ENCODE measurements at places on chromosomes 3 and 15.

DNA sequence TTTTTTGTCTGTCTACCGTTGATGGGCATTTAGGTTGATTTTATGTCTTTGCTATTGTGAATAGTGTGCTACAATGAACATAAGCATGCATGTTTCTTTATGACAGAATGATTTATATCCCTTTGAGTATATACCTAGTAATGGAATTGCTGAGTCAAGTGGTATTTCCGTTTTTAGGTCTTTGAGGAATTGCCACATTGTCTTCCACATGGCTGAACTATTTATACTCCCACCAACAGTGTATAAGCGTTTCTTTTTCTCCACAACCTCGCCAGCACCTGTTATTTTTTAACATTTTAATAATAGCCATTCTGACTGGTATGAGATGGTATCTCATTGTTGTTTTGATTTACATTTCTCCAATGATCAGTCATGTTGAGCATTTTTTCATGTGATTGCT is 89.6 kb upstream of the GALNT15 start:
- no peak for DNase-seq

DNA sequence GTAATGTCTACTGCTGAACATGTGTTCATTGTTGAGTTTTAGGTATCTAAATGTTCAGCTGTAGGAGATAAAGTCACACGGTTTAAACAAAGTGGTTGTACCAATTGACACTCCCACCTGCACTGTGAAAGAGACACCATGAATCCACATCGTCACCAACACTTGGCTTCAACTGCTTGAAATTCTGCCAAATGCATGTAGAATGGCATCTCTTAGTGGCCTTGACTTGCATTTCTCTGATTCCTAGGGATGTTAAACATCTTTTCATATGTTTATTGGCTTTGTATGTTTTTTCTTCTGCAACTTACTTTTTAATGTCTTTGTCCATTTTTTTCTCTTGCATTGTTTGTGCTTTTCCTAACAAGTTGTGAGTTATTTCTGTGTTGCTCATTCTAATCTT is 43.4 kb downstream of the RPLP1 start:
- no peak for DNase-seq

DNA sequence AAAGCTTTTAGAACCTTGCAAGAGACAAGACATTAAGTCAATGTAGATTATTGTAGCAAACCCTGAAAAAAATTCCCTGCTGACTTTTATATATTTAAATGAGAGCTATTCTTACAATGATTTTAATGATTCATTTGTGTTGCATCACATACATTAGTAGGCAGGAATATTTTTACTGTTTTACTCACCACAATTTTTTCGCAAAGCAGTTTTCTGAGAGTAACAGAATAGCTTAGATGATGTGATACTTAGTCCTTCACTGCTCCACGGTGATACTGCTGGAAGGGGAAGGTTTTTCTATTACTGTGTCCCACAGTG is 43.9 kb upstream of the CLRN1 start:
- no peak for DNase-seq

- DNase-seq, result no peak
Observed at GRCh38 chr3:48684480-48685143, 1.1 kb downstream of the NCKIPSD start.

GRCh38 chr3:151708868-151709267 is 24.9 kb upstream of the AADACL2 start:
- no peak for DNase-seq

GRCh38 chr15:49235446-49236124 is 65.5 kb downstream of the GALK2 start:
- peak; percentile 74 for DNase-seq

DNA sequence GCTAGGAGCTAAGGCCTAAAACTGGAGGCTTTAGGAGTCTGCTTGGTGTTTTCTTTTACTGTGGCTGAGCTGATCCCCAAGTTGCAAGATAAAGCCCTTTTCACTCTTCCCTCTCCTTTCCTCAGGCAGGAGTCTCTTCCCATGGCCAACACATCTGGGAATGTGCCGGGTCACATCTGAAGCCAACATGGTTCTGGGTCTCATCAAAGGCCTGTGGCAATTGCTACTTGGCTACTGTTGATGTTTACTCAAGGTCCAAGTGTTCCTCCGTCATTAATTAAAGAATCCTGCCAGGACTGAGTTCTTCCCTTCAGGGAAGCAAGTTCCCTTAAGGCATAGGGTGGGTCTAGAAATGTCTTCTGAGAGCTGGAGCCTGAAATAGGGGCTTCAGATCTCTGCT is 230.2 kb downstream of the GBE1 start:
- DNase-seq, result no peak

DNA sequence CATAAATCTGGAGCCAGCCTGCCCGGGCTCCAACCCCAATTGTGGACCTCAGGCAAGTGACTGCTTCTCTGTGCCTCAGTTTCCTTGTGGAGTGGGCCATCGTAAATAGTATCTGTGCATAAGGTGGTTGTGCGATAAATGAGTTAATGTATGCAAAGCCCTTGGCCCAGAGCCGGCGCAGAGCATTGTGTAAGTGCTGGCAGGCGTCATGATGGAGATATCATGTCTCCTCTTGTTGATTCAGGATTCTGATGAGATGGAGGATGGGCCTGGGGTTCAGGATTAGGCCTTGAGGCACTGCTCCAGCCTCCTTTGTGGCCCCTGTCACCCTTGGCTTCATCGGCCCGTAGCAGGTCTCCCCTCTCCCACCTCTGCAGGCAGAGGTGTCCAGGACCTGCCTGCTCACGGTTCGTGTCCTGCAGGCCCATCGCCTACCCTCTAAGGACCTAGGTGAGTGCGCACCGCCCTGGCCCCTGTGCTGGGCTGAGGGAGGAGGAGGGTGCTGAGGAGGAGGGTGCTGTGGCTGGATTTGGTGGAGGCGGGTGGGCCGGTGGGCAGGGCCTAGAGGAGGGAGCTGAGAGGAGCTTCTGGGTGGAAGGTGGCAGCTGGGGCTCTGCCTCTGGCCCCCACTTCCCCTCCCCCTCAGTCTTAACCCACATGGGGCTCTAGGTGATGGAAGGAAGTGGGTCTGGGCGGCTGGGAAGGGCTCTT is 1.3 kb downstream of the PLA2G4B start:
- DNase-seq, result no peak

GRCh38 chr3:61222467-61222866 is 28.8 kb downstream of the FHIT start:
- DNase-seq, result no peak

DNA sequence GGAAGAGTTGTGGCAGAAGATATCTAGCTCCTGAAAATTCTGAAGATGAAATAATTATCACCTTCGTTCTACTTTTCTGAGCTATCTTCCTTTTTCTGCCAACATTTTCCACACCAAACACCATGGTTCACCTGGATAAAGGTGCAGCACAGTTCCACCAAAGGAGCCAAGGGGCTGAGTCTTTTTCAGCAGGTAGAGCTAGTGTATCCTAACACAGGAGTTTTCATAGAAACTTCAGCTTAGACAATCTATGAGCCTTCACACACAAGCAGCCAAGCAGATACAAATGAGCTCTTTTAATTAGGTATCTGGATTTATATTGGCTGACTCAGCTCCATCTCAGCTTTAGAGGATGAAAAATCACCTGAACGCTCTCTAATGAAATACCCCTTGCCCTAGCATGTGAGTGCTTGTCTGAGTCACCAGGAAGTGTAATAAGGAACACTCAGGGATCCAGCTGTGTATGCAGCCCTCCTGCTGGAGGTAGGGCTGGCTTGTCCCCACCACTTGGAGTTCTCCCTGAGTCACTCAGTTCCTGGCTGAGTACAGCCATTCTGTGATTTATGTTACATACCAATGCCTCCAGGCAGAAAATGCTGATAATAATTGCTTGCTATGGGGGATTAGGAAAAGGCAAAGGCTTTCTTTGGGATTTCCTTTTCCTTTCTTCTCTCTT is 385.7 kb downstream of the LSAMP start:
- no peak for DNase-seq

DNA sequence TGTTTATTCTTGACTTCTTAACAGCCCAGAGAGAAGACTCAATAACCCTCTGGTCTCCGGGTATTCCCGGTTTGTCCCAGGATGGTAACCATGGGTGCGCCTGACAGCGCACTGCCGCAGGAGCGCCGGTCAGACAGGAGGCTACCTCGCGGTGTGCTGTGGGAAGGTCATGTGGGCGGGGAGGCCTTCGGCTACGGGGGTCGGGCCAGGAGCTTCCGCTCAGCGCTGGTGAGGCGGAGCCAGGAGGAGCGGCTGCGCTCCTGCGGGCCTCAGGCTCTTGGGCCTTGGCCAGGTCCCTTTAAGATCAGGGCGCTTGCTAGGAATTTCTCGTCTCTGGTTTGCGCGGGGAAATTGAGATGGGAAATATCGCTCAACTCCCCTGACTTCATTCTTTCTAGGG is 182.3 kb upstream of the NDN start:
- no peak for DNase-seq

DNA sequence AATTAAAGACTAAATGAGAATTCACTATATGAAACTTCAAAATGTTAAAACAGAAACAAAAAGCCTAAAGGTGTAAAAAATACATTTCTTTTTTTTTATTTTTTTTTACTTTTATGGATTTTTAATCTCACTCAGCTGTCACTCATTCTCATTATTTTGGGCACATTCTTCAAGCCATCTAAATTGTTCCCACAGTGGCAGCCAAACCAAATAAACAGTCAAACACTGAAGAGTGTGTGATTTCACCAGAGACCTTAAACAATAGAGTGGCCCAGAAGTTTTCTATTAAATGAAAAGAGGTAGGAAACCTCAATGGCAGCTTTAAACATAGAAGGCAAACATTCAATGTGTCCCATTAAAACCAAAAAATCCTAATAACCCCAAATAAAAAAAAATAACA is 616.1 kb downstream of the OTOL1 start:
- DNase-seq, result no peak

- no peak for DNase-seq
Observed at GRCh38 chr15:100783291-100783690, 96.3 kb upstream of the ALDH1A3 start.

DNA sequence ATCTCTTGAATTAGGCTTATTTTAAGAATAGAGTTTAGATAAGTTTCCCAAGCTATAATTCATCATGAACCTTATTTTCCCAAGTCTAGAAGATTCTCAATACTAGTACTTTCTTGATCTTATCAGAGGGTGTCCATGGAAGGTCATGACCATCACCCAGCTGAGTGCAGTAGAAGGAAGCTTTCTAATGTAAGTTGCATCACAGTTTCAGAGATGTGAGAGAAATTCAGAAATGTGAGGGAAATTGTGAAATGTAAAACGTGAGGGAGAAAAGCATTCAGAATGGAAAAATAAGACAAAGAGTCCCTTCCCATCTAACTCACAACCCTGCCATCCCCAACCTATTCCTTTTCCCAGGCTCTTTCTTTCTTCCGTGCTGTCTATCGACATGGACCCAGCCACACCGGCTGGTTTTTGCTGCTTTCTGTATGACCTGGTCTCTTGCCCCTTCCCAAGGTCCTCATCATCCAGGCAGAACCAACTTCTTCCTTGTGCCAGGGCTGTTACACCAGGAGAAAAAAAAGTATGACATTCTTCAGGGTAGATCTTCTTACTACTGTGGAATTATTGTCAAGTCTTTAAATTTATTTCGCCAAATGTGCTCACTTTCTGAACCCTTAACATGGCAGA is 6.7 kb downstream of the CAPN3 start:
- DNase-seq, result no peak

DNA sequence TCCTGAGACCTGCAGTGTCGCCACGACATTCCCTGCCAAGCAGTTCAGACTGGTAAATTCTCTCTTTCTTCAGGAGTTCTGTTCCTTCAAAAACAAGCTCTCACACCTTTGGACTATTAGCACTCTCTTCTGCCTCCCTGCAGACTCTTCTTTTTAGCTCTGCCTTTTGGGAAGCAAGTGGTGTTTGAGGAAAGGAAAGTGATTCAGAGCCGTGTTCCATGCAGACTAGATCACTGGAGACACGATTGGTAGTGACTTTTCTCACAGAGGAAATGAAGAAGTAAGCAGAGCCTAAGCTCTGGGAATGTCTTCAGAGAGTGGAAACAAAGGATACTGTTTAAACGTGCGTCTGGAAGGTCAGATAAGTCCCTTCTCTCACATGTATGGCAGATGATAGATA is 270.6 kb upstream of the TPRG1 start:
- DNase-seq, result no peak

DNA sequence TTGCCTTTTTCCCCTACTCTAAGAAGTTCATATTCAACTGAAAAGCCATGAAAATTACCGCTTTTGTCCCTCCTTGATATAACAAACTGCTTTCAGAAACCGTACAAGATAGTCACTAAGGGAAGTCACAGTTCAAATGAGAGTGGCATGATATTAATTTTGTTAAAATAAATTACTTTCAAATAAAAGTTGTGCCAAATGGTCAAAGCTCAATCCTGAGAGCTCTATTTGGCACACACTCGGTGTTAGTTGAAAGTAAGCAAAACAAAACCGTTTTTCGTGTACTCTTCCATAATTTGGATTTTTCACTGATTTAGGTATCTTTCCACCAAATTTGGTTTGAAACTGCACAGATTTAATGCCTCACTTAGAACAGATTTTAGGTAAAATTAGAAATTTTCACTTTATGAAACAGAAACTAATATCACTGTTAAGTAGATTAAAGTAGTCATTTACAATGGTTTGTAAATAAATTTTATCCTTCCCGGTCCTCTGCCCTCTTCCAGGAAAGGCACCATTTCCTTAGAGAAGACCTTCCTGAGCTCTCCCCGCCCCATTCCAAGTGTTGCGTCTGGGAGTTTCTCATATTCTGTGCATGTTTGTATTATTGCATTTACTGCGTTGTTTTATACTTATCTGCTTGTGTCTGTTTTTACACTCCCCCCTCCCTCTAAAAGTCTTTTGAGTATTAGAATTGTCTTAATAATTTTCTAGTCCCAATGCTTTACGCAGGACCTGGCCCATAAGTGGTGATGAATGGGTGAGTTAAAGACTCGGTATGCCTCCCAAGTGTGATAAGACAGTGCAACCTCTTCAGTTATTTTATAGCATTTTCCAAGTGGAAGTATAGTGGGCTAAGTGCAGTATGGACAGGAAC is 853 bp downstream of the TCAIM start:
- no peak for DNase-seq

DNA sequence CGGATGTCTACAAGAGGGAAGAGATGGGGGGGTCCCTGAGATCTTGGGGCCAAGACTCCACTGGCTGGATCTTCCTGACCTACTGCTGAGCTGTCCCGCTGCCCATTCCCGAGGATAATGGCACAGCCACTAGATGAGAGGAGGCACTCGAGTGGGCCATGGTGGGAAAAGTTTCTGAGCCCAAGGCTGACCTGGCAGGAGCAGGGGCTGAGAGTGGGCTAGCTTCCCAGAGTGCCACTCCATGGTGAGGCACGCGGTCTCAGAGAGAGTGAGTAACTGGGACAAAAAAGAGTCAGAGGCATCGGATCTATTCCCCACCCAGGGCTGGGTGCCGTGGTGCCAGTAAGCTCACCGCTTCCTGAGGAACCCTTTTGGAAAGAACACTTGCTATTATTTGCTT is 10.9 kb downstream of the SLC51B start:
- DNase-seq, result no peak

GRCh38 chr3:64530434-64531049 is 157.3 kb downstream of the ADAMTS9 start:
- DNase-seq, result no peak

DNA sequence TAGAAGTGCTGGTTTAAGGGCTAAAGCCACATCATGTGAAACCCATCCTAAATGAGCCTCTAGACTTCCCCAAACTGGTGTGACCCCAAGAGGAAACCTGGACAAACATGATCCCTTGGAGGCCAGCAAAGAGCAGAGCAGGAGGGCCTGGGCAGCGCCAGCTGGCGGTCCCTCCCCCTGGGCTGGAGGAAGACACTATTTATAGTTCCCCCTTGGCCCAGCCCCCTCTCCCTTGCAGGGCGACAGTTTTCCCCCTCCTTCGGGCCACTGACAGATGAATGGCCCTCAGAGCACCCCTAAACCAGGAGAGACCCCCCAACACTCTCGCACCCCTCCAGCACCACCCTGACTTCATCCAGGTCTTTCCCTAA is 2.9 kb downstream of the UCN2 start:
- DNase-seq, result no peak
